ENCODE measurements at places on chromosomes 7 and 10. TPM values are rescaled to one million over a fixed set of nuclear protein-coding genes. Genes with fewer than 3 reads are reported as not detected.

DNA sequence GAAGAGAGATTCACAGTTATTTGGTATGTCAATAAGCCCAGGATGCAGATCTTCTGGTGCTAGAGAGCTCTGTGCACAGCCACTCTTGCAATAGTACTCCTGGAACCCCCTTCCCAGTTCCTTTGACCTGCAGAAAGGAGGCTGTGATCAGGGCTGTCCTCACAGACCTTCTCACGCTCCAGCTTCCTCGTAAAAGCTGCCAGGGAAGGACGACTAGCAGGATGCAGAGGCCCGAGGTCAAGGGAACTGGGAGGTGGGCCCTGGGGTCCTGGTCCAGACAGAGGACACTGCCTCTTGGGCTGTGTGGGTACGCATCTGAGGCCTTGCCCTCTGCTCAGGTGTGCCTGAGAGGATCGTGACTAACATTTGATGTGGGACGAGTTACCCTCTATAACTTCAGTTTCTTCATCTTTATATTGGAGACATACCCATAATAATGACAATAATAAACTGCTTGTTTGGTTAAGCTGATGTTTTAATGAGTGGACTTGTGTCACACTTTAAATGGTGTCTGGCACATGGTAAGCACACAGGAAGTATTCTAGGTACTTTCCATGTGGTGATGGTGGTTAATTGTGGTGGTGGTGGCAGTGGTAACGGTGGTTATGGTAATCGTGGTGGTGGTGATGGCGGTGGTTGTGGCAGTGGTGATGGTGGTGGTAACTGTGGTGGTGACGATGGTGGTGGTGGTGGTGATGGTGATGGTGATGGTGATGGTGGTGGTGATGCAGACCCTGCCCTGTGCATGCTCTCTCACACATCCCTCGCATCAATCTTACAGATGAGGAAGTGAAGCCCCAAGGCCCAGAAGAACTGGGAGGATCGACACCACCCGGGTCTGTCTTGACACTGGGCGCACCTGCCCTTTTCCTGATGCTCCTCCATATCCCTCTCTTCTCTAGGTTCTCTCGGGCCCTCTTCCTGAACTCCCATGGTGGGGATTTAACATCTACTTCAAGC is 235.2 kb upstream of the GRB10 start:
- H3K27me3 ChIP-seq, result no peaks in the 10 kb centered on the region
- H3K4me1 ChIP-seq, result no peaks in the 10 kb centered on the region
- H3K27ac ChIP-seq, result no peak overlapping the region
- no peak for ATAC-seq

GRCh38 chr7:96775046-96775445 is 65.4 kb upstream of the SEM1 start:
- no peaks in the 10 kb centered on the region for H3K36me3 ChIP-seq
- no peak for ATAC-seq
- no peak overlapping the region for H3K27ac ChIP-seq

DNA sequence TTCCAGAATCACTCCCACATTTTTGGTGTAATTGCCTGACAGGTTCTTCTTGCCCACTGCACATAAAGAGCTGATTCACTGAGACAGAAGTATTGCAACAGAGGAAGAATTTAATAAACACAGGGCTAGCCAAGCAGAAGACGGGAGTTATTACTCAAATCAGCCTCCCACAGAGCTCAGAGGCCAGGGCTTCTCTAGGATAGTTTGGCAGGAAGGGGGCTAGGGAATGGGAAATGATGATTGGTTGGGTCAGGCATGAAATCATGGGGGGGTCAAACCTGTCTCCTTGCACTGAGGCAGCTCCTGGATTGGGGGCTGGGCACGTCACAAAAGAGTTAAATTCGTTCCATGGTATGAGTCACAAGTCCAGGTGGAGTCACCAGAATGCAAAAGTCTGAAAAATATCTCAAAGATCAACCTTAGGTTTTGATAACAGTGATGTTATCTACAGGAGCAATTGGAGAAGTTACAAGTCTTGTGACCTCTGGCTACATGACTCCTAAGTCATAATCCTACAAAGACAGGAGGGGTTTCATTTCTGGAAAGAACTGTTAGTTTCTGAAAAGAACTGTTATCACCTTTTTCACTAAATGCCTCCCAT is 30.2 kb upstream of the ERCC6 start:
- H3K4me1 ChIP-seq, result no peaks in the 10 kb centered on the region
- no peaks in the 10 kb centered on the region for H3K36me3 ChIP-seq
- peak; percentile 69 for ATAC-seq
- H3K27ac ChIP-seq, result no peak overlapping the region

DNA sequence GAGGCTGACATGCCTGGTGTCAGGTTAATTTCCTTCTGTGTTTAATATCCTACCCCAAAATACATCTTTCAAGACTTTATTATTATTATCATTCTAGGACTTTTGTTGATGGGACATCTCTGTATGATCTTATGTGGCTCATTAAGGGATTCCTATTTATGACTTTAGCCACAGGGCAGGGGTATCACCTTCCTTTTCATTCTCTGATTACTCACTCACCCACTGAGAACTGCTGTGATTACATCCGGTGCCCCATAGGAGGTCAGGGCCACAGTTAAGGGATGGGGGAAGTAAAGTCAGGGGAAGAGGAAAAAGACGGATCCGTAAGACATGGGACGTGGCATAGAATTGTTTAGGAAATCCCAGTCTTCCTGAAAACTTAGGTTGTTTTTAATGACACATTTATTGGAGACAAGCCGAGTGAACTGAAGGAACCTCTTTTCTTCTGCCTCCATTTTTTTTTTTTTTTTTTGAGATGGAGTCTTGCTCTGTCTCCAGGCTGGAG is 61.0 kb upstream of the PITRM1 start:
- H3K27me3 ChIP-seq, result no peaks in the 10 kb centered on the region
- H3K36me3 ChIP-seq, result no peaks in the 10 kb centered on the region
- no peak overlapping the region for H3K4me3 ChIP-seq
- no peak for ATAC-seq
- H3K27ac ChIP-seq, result no peak overlapping the region
- H3K4me1 ChIP-seq, result no peaks in the 10 kb centered on the region

ZNF365 gene
- 0.67 TPM for total RNA-seq

DNA sequence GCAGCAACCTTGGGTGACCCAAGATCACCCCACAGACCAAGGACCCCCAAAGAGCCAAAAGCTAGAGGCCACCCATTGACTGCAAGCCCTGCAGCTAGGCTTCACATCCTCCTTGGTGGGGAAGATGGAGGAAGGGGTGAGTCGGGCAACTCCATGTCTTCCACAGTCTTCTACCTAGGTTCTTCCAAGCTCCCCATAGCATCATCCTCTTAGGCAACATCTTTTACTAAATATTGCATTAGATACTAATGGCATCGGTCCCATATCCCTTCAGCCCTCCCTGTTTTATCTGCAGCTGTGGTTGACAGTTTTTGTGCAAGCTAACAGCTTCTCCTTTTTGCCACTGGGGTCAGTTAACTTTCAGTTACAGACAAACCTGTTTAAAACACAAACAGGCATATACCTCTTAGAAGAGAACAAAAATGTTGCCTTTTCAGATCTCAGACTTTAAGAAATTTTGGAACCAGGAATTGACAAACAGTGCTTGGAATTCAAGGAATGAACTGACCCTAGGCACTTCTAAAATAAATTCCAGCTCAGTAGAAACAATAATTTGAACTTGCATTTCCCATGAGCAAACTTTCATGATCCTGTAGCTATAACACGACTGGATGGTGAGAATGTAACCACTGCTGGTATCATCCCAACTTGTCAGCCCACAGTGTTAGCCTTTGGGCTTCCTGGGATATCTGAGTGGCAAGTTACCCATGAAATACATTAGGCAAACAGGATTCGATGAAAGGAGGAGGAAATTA is 33.9 kb upstream of the MSMB start:
- no peak overlapping the region for H3K27ac ChIP-seq
- no peak overlapping the region for H3K4me3 ChIP-seq
- no peaks in the 10 kb centered on the region for H3K36me3 ChIP-seq
- no peak for ATAC-seq

GRCh38 chr7:36393826-36394225 is 4.2 kb downstream of the ANLN start:
- H3K4me3 ChIP-seq, result no peak overlapping the region
- H3K4me1 ChIP-seq, result no peaks in the 10 kb centered on the region
- peak overlapping the region; percentile 57 for H3K27ac ChIP-seq
- ATAC-seq, result no peak
- no peaks in the 10 kb centered on the region for H3K27me3 ChIP-seq

DNA sequence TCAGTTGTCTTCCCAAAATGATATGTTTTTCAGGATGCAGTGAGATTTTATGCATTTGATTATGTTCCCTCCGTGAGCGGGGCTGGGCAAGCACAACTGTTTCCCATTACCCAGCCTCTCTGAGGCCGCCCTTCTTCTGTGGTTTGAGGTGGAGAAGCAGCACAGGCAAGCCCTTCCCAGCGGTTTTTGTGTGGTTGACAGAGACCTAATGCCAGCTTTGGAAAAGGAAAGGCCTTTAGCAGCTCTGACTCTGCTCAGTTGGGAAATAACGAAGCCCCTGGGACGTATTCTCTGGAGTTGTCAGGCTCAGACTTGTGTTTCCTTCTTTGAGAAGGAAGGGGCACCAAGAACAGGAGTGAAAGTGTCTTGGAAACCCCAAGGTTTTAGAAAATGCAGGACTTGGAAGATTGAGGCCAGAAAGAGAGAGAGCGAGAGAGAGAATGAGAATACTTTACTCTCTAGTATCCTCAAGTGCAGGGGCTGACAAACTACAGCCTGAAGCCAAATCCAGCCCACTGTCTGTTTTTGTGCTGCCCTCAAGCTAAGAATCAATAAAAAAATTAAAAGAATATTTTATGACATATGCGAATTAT is 20.6 kb upstream of the PDCD4 start:
- no peak overlapping the region for H3K4me3 ChIP-seq
- no peaks in the 10 kb centered on the region for H3K27me3 ChIP-seq
- H3K27ac ChIP-seq, result no peak overlapping the region
- no peaks in the 10 kb centered on the region for H3K4me1 ChIP-seq
- ATAC-seq, result no peak

Data from gastroesophageal sphincter (tissue), 4 donors.